Mesangial cell (primary cell): ENCODE measurements at places on chromosomes 13 and 19. TPM values are rescaled to one million over a fixed set of nuclear protein-coding genes. Genes with fewer than 3 reads are reported as not detected.

Gene KLF1
- total RNA-seq: not detected in 2 replicates

Gene WTIP
- total RNA-seq: 21.5 and 36.4 TPM in 2 replicates

Gene GPI
- 246 and 260 TPM in 2 replicates for total RNA-seq

Gene RAP2A
- total RNA-seq: 9.1 and 12.2 TPM in 2 replicates

Gene CEACAM7
- total RNA-seq: not detected in 2 replicates

Gene AMER2
- total RNA-seq: under 0.01 and 0.25 TPM in 2 replicates

Gene CAPN12
- total RNA-seq: 0.16 and 4.6 TPM in 2 replicates

Gene ZNF586
- total RNA-seq: 6.8 and 8.1 TPM in 2 replicates

Gene SH2D3A
- 8.5 and 11.2 TPM in 2 replicates for total RNA-seq

Gene CPB2
- not detected in 2 replicates for total RNA-seq

Gene MISP
- total RNA-seq: 7.0 and 20.2 TPM in 2 replicates

Gene CLDND2
- not detected in 2 replicates for total RNA-seq

Gene RFPL4A
- not detected in 2 replicates for total RNA-seq

Gene S1PR4
- total RNA-seq: 0.38 TPM in 1 of 2 replicates, not detected in the other

Gene PSG11
- total RNA-seq: not detected in 2 replicates

Gene ZNF473
- total RNA-seq: 3.9 and 5.7 TPM in 2 replicates

Gene ZNF112
- 2.3 and 3.7 TPM in 2 replicates for total RNA-seq

Gene CRTC1
- 2.6 and 12.7 TPM in 2 replicates for total RNA-seq

Gene PRODH2
- total RNA-seq: not detected in 2 replicates

Gene IRGQ
- 19.4 and 26.5 TPM in 2 replicates for total RNA-seq

Gene GNA15
- total RNA-seq: not detected in 2 replicates

Gene C5AR2
- not detected in 2 replicates for total RNA-seq

Gene SCEL
- total RNA-seq: 2.2 and 5.7 TPM in 2 replicates

Gene TUBA3C
- total RNA-seq: not detected in 2 replicates

Gene ZNF625
- total RNA-seq: 2.8 and 3.7 TPM in 2 replicates

Gene COX6B2
- total RNA-seq: 1.0 TPM in 1 of 2 replicates, not detected in the other

Gene DCT
- total RNA-seq: under 0.01 and 0.25 TPM in 2 replicates

Gene DIRAS1
- total RNA-seq: 2.3 and 7.2 TPM in 2 replicates

Gene CYP4F8
- not detected in 2 replicates for total RNA-seq

Gene RASAL3
- 0.25 TPM in 1 of 2 replicates, not detected in the other for total RNA-seq

Gene SERPINE3
- total RNA-seq: not detected in 2 replicates

Gene CCDC159
- 4.4 and 9.5 TPM in 2 replicates for total RNA-seq

Gene IGLON5
- not detected in 2 replicates for total RNA-seq

Gene P2RY11
- 2.1 and 5.1 TPM in 2 replicates for total RNA-seq

Gene ZNF724
- 1.8 and 12.1 TPM in 2 replicates for total RNA-seq

Gene CRB3
- 33.6 and 79.1 TPM in 2 replicates for total RNA-seq

Gene OR4F17
- not detected in 2 replicates for total RNA-seq

Gene ATXN8OS
- not detected in 2 replicates for total RNA-seq

Gene TTC9B
- total RNA-seq: not detected in 2 replicates

Gene DPF1
- total RNA-seq: 0.63 and 2.9 TPM in 2 replicates

Gene RNASEH2A
- total RNA-seq: 12.3 and 59.2 TPM in 2 replicates

Gene SETDB2
- total RNA-seq: 1.6 and 2.3 TPM in 2 replicates

Gene ODAD3
- total RNA-seq: 0.16 TPM in 1 of 2 replicates, not detected in the other
